Body of pancreas (tissue), 4 donors: ENCODE measurements at places on chromosomes 12 and 14. TPM values are rescaled to one million over a fixed set of nuclear protein-coding genes. Genes with fewer than 3 reads are reported as not detected.

Gene DAO
- not detected for total RNA-seq

Gene FAM181A
- not detected for total RNA-seq

Gene CLEC7A
- total RNA-seq = not detected

GRCh38 chr12:12323118-12323517 is 26.9 kb downstream of the MANSC1 start:
- no peak for DNase-seq

GRCh38 chr12:103547929-103548328 is 39.1 kb upstream of the STAB2 start:
- DNase-seq = no peak

DNA sequence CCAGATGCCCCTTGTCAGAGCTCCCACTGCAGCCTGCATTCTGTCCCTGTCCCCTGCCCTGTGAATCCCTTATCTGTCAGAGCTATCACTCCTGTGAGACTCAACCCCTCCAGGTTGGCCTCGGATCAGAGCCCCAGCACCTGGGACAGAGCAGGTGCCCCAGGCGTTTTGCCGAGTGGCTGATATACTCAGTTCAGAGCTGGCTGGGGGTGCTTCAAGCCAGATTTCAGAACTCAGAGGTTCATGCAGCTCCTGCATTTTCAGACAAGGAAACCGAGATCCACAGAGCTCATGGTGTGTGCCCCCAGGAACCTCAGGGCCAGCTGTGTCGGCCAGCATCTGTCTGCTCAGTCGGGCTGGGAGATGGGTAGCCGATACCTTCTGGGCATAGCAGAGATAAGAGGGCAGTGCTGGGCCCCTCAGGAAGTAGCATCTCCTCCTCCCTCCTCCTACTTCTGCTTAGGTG is 228.0 kb upstream of the RTL1 start:
- DNase-seq = no peak

GRCh38 chr14:92549859-92550230 is 36.3 kb downstream of the RIN3 start:
- peak; percentile 17 for DNase-seq

DNA sequence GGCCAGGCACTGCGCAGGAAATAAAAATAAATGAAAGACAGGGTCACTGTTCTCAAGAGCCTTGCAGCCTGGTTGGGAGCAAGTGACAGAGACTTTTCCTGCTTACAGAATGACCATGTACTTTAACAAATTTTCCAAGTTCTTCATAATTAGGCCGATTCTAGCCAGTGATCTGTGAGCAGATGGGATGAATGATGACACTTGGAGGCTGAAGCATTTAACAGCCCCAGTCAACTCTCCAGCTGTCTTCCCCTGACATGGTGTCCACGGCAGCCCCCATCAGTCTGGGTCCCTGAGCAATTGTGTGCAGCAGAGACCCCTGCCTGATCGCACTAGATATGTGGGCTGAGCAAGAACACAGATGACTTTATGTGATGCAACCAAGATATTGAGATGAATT is 198.8 kb downstream of the NTF3 start:
- DNase-seq = no peak

DNA sequence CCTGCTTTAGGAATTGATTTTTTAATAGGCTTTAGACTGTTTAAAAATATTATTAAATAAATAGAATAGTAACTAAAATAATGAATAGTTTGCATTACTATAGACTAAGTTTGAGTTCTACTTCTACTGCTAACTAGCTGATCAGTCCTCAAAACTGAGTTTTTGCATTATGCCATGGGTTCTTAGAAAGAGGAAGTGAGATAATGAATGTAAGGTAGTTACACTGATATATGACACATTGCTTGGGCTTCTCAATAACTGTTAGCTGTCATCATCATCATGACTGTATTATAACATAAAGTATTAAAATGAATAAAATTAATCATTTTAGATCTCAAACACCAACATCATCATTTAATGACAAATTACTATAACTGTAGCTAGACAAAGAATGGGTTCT is 949.7 kb downstream of the TRHDE start:
- no peak for DNase-seq

DNA sequence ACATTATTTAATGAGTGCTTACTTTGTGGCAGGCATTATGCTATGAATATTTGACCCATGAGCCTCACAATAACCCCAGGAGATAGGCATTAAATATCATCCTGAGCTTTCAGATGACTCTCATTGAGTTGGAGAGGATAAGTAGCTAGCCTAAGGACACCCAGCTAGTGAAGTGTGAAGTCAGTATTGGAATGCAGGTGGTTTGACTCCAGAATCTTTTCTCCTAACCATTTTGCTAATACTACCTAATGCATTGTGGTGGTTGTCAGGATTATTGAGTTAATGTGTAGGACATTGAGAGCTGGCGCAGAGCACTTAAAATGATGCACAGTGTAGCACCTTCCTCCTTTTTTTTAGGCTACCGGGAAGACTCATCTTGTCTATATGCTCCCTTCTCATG is 3.8 kb upstream of the CDKL1 start:
- no peak for DNase-seq
